ENCODE measurements at places on chromosomes 3 and 15.

- DNase-seq, result peak; percentile 24
These were observed 29.6 kb upstream of the SELENOK start for GRCh38 chr3:53921296-53921695.

DNA sequence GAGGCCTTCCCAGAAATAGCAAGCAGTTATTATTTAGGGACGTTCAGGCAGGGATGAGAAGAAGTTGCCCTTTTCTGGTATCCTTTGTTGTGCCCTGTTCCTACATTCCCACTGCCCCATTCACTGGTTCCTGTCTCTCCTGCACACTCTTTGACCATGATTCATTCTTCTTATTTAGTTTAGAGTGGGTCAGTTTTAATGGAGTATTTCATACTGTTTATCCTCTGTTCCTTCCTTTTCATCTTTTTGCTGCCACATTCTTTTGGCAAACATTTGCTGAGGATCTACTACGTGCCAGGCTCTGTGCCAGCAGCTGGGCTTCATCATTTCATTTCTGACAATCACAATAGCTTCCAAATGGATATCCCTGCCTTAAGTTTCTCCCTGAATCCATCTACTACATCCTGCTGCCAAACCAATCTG is 11.8 kb upstream of the EID1 start:
- peak; percentile 55 for DNase-seq

DNA sequence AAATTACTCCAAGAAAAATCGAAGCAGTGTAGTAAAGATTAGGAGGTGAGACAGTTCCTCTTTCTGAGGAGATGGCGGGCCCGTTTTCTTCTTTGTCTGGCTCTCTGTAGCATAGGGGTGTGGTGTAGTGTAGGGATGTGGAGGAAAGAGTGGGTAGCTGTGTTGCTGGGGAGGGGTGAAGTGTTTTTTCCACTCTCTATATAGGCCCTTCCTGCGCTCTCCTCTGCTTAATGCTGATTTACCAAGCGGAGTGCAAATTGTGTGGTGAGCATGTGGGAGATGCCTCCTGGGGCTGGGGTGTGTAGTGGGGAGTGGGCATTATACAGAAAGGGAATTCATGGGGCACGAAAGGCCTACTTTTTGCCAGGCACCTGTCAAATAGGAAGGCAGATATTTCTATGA is 94.9 kb downstream of the ST6GAL1 start:
- DNase-seq, result no peak

DNA sequence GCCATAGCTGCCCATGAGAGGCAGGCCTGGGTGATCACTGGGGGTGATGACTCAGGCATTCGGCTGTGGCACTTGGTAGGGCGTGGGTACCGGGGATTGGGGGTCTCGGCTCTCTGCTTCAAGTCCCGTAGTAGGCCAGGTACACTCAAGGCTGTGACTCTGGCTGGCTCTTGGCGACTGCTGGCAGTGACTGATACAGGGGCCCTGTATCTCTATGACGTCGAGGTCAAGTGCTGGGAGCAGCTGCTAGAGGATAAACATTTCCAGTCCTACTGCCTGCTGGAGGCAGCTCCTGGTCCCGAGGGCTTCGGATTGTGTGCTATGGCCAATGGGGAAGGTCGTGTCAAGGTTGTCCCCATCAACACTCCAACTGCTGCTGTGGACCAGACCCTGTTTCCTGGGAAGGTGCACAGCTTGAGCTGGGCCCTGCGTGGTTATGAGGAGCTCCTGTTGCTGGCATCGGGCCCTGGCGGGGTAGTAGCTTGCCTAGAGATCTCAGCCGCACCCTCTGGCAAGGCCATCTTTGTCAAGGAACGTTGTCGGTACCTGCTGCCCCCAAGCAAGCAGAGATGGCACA is 5.3 kb downstream of the WDR6 start:
- DNase-seq, result no peak

DNA sequence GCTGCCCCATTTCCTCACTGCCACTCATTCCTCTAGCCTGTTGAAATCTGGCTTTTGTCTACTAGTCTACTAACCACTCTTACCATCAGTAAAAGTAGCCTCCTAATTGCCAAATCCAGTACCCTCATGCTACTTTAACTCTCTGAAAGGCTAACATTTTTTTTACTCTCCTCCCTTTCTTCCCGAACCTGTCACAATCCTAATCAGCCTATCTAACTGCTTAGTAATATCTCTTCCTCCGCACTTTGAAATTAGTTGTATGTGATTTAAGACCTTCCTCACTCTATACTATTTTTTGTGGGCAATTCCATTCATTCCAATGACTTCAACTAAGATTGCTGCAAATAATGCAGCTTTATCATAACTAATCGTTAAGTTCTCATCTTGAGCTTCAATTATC is 3.7 kb downstream of the SENP7 start:
- no peak for DNase-seq

- DNase-seq, result peak; percentile 57
These were observed 244.9 kb downstream of the FGF12 start for GRCh38 chr3:192482391-192482790.

DNA sequence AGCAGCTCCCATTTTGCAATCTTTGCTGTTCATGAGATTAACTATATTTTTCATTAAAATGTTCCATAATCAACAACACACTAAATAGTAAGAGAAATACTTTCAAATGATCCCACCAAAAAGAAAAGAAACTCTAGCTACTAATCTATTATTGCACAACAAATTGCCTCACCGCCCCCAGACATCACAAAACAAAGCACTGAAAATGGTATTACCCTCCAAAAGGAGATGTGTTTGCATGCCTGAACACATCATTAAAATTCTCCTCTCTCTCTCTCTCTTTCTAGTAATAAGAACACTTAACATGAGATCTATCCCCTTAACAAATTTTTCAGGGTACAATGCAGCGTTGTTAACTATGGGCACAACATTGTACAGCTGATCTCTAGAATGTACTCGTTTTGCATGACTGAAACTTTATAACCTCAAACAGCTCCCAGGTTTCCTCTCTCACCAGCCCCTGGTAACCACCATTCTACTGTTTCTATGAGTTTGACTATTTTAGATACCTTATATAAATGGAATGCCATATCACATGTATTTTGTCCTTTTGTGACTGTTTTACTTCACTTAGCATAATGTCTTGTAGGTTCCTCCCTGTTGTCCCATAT is 33.1 kb downstream of the WNT5A start:
- DNase-seq, result peak; percentile 13

DNA sequence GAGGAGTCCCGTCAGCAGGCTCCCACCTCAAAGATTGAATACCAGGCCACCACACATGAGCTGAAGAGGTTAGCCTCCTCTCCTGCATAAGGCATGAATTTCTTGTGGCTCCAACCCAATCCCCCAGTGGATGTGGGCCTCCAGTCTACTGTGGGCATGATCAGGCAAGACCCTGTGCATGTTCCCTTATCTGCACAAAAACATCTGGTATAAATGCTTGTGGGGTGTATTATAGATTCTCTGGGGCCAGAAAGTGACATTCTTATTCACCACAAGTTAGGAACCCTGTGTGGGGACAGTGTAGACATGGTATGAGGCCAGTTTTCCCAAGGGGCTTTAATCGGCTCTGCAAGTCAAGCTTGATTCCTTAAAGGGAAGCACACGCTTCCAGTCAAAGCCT is 18.2 kb upstream of the UBP1 start:
- DNase-seq, result no peak

All from fibroblast of pulmonary artery (primary cell).